Adrenal gland (tissue), 19 donors: ENCODE measurements at places on chromosomes 3 and 15. TPM values are rescaled to one million over a fixed set of nuclear protein-coding genes. Genes with fewer than 3 reads are reported as not detected.

GRCh38 chr15:78830514-78831228, 19.4 kb upstream of the ADAMTS7 start:
- no peak for DNase-seq

Gene SLC24A5
- total RNA-seq = not detected

DNA sequence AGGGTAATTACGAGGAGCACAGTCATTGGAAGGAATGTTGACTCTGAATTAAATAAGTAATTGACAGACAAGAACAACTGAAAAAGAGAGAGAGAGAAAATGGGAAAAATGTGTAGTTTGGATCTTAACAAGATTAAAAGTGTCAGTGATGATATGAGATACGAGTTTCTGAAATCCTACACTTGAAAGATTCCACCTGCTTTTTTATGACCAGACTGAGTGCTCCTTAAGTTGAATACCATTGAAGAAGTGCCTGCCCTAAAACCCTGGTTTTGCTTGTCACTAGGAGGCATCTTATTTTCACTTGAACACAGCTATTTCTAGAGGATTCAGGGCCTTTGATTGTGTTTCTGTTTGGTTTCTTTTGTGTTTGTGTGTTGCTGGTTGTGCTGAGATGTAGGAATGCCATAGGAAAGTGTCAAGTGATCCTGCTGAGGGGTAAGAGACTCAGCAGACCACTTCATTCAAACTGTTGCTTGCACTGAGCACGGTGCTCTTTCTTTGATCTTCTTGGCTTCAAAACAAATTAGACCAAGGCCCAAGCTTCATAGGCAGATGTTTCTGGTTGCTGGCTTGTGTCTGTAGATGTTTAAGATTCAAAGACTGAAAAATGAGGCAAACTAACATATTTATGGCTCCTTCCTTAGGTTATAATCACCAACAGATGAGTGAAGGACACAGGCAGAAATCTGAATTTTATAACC, 17.2 kb upstream of the ABHD10 start:
- DNase-seq = no peak

Gene TMC3
- not detected for total RNA-seq

DNA sequence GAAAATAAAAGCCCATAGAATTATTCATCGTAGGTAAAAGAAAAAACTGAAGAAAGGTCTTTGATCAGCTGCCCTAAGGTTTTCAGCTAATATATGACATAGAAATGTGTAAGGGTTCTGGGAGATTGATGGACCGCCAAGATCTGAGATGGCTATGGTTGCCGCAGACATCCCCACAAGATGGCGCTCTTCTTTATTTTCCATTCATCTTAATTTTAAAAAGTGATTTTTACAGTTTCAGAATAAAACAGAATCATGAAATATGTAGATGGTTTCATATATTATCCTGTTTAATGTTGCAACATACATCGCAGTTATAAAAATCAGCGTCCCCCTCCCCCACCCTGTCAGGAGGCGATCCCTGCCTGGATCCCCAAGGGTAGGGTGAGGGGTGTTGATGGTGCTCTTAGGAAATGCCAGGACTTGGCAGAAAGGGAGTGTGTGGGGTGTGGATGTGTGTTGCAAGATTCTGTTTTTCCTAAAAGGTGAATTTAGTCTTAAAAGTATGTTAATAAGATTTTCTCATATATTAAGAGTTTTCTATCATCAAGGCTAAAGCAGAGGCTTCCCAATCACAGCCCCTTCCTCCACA, 68.8 kb downstream of the ANXA2 start:
- DNase-seq = no peak

DNA sequence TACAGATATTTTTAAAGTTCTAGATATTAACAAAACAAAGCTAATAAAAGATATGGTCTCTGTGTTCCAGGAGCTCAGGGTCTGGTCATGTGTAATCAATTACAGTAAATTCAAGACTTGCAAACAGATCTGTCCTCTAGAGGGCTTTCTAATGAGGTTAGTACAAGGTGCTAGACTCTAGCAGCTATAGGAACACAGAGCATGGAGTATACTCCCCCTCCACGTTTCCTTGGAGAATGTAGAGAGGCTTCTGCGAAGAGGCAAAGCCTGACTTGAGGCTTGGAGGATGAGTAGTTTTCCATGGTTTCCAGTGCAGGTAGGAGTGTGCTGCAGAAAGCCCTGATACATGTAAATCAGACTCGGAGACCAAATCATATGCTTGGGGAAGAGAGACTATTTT, 32.7 kb upstream of the DLG1 start:
- DNase-seq = no peak

DNA sequence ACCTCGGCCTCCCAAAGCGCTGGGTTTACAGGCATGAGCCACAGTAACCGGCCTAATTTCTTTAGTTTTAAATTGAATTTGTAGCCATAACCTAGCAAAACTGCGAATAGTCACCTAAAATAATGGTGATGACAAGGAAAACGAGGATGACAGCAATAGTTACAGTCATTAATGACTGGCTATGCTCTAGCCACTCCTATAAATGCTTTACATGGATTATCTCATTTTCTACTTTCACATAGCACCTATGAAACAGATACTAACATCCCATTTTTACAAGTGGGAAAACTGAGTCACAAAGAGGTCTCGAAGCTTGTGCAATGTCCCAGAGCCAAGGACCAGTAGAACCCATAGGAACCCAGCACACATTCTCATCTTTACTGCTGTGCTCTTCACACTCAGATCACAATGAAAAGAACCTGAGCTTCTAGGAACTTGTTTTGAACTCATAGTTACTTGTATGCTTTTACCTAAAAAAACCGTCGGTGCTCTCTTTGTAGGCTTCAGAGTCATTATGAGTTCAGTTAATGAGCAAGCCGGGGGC, 39.4 kb downstream of the FBXL22 start:
- DNase-seq = no peak

DNA sequence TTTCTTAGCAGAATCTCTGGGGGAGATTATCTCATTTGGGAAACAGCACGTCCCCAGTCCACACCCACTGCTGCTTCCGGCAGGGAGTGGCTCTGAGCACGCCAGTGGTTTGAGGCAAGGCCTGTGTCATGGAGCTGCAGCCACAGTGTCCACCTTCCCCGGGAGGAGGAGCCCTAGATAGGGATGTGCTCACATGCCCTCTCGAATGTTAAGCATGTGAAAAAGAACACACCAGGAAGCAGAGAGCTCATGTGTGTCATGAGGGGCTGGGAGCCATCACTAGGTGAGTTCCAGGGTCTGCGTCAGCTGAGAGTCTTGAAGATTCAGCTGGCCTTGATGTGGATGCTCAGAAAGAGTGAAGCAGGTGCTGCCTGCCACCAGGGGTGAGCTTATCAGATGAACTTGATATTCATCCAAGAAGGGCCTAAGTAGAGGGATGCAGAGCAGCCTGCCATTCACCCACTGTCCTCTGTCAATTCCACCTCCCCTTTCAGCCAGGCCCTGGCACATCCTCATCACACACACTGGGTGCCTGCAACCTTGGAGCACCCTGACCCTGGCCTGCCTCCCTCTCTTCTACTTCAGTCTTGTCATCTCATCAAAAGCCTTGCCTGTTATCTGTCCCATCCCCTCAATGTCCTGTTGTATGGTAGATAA, 16.3 kb downstream of the ITGA11 start:
- DNase-seq = no peak
